ENCODE measurements at places on chromosomes 6 and 20.
A peak's percentile ranks its signal among the peaks of the same experiment; 100 is the strongest.

GRCh38 chr6:147506704-147507114 is 1.8 kb upstream of the SAMD5 start:
- peak; percentile 54 for DNase-seq

GRCh38 chr6:63395381-63395780 is 75.6 kb upstream of the LGSN start:
- DNase-seq, result no peak

GRCh38 chr6:83114164-83114563 is 46.7 kb downstream of the DOP1A start:
- DNase-seq, result no peak

DNA sequence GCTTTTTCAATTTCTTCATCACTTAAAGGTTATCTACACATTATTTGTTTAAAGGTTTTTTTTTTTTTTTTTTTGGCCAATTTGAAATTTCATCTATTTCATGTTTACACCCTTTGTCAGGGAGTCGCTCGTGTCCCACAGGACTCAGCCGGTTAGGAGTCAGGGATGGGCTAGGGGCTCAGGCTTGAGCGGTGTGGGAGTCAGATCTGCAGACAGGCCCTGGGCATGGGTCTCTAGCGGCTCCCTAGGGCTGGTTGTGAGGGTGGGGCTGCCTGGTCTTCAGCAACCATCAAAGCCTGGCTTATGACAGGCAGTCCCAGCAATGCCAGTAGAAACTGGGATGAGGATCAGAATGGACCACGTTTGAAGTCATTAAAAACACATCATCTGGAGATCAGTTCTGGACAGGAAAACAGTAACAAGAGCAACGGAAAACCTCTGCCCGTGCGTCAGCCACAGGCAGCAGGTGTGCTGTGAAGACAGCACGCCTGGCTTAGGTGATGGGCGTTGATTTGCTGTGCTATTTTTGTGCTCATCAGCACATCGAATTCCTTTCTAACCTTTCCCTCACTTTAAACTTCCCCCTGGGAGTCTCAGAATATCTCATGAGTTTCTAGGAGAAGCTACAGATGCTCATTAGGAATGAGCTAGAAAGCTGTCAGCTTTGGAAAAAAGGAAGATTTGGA is 91.3 kb upstream of the MPC1 start:
- DNase-seq, result no peak

GRCh38 chr20:47867831-47868230 is 82.5 kb upstream of the SULF2 start:
- no peak for DNase-seq

- no peak for DNase-seq
Measured at GRCh38 chr6:138258991-138259390, 40.7 kb upstream of the PBOV1 start.

- peak; percentile 95 for DNase-seq
Measured at GRCh38 chr6:87907521-87907920, 140.1 kb upstream of the SPACA1 start.

- no peak for DNase-seq
Measured at GRCh38 chr6:147618927-147619326, 110.4 kb downstream of the SAMD5 start.

GRCh38 chr6:44367681-44368080 is 19.8 kb upstream of the CDC5L start:
- no peak for DNase-seq

DNA sequence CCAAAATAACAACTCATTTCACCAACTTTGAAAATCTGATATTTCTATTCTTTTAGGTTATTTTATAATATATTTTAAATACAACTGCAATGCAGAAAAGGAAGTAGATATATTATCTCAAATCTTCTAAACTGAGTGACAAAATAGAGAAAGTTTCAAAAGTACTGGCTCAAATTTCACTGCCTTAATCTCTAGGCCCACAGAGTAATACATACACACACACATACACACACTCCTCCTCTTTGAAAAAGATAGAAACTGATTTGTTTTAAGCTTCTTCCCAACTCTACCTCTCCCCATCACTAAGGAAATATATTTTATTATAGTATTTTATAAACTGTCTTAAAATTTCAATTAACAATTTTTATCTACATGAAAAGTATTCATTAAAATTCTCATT is 36.2 kb downstream of the ARHGAP18 start:
- DNase-seq, result no peak

DNA sequence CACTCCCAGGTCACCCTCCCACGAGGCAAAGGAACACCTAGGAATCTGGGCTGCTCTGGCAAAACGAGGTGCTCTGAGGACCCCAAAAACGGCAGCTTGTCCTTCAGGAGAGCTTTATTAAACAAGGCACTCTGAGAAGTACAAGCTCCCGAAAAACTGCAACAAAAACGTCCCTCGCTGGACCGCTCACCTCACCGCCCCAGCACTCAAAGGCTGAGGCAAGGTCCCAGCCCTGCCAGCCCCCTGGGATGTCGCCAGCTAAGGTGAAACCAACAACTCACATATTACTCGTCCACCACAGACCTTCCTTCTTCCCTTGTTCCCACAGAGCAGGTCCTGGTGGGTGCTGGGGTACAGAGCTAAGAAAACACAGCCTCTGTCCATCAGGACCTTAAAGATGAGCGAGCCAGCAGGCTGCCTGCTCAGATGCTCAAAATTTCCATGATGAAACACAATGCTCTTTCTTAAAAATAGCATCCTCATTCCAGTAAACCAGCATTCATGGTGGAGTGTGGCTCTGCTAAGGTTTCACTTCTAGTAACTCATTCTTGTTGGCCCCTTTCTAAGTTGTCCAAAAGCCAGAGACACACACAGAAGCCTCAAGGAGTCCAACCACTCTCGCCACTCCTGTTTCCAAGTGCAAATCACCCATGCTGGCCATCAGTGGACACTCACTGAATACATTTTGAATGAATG is 35.9 kb downstream of the ATP9A start:
- peak; percentile 62 for DNase-seq

DNA sequence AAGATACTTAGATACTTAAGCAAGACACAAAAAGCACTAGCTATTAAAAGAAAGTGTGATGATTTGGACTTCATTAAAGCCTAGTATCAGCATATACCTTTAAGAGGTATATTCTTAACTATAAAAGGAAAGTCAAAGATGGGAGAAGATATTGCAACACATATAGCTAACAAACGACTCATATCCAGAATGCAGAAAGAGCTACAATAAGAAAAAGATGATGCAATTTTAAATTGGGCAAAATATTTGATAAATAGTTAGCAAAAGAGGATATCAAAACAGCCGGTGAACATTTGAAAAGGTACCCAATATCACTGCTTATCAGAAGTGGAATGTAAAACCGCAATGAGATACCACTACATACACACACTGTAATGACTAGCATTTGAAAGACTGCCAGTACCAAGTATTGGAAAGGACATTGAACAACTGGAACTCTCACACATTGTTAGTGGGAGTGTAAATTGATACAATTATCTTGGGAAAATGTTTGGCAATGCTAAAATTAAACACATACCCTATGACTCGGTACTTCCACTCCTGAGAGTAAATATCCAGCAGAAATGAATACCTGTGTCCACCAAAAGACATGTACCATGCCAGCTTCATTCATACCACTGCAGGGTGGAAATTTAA is 25.7 kb downstream of the MUC22 start:
- peak; percentile 22 for DNase-seq

DNA sequence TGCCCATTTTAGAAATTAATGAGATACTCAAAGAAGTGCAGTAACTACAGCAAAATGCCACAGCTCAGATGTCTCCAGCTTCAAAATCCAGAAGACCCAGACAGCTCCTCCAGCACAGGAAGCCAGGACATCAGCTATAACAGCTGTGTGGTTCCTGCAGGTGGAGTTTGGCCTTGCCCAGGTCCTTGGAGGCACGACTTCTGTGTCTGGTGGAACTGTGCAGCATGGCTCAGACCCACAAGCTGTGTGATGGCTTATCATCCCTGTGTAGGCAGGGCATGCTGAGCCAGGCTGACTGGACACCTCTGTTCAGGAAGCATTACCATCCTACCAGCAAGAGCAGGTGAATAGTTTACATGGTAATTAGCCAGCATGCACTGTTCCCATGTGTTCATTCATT is 26.5 kb upstream of the CD93 start:
- DNase-seq, result no peak

GRCh38 chr20:24211972-24212371 is 223.4 kb upstream of the GGTLC1 start:
- no peak for DNase-seq

DNA sequence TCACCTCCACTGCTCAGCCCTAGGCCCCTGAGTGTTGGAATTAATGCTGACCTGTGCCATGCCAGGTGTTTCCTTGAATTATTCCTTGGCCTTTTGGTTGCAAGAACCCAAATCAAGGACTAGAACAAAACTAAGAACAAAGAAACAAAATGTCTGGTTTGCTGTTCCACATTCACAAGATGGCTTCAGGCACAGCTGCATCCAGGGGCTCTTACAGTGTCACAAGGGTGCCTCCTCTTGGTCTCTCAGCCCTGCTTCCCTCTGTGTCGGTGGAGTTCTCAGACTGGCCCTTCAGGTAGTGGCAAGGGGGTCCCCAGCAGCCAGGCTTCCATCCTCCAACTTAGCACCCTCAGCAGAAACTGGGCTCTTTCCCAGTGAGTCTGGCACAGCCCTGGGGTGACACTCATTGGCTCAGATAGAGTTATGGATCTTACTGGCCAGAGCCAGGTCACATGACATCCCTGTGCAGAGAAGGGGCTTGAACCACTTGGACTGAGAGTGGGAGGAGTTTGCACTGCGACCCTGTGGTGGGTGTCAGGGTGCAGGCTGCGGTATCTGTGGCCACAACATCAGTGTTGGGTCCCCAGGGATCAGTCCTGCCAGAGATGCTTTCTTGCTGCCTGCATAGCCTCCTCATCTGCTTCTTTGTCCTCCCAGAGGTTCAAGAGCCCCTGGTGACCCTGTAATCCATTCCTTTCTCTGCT is 427.7 kb upstream of the SULF2 start:
- no peak for DNase-seq

DNA sequence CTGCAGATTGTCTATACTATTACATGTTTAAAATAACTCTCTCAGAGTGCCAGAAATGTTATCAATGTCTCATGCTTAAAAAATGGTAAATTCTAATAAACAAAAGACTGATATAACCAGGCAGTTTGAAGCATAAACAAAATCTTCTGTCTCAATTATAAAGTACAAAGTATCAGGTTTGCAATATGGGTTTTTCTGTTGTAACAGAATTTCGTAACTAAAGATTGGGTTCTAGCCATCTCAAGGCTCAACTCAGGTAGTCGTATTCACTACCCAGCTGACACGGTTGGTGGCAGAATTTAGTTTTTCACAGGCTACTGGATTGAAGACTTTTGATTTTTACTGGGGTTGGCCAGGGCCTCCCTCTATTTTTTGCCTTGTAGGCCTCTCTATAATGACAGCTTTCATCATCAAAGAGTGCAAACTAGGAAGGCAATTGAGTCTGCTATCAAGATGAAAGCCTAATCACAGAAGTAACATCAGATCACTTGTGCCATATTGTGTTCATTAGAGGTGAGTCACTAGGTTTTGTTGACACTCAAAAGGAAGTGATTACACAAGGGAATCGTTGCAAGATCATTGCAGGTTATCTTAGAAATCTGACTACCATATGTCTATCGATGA is 3.6 kb downstream of the CYP39A1 start:
- DNase-seq, result no peak

DNA sequence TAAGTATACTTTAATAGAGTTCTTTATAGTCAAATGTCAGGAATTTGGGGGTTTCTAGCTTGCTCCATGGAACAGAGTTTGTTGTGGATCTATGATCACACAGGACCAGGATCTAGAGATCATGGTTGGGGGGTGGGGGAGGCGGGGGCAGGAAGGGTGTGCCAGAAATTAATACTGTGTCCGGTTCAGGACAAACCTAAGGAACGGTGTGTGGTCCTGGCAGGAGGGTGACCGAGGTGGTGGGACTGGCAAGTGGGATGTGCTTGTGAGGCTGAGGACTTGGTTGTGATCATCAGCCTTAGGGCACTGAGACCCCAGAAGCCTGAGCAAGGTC is 27.9 kb downstream of the GSTA3 start:
- DNase-seq, result no peak

DNA sequence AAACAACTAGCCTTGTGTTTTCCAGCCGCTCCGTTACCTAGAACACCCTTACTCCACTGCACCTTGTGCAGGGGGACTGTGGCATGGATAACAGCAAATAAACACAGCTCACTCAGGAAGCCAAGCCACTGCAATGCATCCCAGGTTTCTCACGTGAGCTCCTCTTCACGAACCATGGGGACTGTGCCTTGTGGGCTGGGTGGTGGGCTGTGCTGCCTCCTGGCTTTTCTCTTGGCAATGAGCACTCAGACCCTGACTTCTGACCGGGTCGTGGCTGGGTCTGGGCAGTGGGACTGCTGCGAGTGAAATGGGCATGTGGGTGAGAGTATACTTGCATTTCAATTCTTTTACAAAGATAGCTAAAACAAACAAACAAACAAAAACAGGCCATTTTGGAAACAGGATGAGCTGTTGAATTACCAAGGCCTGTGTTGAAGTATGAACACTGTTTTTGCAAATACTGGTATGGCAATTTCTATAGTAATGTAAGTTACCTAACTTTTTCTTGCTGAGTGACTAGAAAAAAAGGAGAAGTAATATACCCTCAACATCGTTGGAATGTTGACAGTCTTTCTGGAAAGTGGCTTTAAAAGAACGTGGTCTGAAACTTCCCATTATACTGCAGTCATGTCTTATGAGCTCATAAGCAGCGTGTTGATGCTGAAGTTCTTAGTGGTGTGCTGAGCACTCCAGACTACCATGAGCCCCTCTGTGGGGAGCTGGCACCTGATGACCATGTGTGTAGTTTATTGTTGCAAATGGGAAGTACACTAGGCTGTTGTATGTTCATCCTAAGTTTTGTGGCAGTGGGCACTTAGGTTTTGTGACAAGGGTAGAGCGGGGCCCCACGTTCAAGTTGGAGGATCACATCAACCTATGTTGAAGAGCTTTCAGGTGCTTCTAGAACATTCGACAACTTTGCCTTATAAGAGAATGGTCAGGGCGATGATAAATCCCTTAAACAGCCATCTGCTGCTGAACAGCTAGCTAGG is 120.4 kb downstream of the ARMC2 start:
- DNase-seq, result no peak

- peak; percentile 53 for DNase-seq
Measured at GRCh38 chr20:36173451-36173933, 19.0 kb downstream of the EPB41L1 start.

DNA sequence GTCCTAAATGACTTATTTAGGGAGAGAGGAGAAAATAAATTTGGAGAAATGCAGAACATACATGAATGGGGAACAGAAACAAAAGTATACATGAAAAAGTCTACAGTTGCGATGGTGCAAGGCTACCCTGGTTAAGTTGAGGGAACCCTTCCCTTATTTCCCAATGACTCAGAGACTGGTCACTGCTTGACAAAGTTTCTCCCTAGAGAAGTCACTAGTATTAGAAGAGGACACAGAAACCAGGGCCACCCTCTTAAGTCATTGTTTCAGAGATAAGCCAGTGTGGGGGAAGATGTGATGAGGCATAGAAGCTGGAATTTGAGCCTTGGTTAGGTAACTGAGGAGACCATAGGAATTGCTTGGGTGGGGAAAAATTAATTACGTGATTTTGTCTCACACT is 24.4 kb upstream of the EDN1 start:
- peak; percentile 58 for DNase-seq

DNA sequence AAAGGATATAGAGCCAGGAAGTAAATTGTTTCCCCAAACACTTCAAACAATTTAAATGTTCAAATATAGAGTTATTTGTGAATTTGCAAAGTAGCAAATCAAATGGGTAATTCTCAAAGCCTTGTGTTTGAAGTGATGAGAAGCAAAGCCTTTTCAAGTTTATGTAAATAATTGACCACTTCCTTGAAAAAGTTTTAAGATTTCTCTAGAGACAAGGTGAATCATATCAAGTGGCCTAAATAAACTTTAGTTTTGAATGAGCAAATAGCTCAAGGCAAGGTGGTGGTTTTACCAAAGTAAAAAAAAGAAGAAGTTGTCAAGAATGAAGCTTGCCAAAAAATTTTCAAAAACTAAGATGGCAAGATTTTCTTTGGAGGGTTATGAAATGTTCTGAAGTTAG is 42.6 kb upstream of the IFNGR1 start:
- DNase-seq, result no peak

All from fibroblast of skin of scalp (primary cell).